CD4-positive, alpha-beta T cell (primary cell): ENCODE measurements at places on chromosomes 2 and 18.

DNA sequence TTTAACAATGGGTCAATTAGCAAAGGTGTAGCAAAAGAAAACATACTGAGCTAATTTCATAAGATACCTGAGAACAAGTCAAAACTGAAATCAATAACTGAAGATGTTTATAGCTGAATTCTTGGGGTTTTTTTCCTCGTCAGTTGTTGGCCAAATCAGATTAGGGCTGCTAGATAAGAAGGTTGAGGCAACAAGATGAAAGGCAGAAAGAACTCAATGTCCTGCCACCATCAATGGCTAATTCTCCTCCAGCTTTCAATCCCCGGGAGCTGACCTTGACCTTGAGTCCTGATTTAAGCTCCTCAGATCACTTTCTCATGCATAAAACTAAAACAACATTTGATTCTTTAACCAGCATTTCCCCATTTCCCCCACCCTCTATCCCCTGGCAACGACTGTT is 61.8 kb downstream of the MREG start:
- DNase-seq, result no peak

DNA sequence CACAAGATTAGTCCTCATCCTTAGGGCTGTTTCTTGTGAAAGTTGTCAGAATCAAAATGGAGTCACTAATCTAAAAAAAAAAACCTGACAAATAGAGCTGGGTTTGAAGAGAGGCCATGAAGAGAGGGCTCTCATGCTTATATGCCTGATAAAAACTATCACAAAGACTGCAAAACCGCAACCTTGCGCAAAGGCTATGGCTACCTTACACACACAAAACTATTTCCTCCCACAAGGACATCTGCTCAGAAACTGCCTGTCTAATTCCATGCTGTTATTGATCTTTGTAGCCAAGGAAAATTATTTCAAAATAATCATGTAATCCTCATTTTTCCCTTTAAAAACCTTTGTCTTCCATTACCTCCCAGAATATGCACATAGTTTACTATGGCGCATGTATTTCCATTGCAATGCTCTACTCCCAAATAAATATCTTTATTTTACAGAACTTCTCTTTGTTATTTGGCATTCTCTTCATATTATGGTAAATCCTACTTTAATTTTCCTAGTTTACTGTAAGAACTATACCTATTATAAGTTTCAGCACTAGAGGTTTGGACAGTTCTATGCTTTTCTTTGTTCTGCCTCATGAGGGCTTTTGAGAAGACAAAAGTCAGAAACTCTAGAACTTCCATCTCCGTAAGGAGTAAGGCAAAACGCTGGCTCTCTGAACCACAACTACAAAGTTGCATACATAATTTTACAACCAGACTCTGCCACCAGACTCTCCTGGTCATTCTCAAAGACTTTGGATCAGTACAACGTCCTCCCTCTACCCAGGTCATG is 9.6 kb upstream of the DPYSL5 start:
- no peak for DNase-seq

DNA sequence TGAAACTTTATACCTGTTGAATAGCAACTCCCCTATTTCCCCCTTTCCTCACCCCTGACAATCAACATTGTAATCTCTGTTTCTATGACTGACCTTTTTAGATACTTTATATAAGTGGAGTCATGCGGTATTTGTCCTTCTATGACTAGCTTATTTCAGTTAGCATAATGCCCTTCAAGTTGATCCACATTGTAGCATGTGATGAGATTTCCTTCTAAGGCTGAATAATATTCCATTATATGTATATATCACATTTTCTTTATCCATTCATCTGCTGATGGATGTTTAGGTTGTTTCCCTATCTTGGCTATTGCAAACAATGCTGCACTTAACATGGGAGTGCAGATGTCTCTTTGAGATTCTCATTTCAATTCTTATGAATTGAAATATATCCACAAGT is 9.5 kb downstream of the FASTKD2 start:
- DNase-seq, result no peak

DNA sequence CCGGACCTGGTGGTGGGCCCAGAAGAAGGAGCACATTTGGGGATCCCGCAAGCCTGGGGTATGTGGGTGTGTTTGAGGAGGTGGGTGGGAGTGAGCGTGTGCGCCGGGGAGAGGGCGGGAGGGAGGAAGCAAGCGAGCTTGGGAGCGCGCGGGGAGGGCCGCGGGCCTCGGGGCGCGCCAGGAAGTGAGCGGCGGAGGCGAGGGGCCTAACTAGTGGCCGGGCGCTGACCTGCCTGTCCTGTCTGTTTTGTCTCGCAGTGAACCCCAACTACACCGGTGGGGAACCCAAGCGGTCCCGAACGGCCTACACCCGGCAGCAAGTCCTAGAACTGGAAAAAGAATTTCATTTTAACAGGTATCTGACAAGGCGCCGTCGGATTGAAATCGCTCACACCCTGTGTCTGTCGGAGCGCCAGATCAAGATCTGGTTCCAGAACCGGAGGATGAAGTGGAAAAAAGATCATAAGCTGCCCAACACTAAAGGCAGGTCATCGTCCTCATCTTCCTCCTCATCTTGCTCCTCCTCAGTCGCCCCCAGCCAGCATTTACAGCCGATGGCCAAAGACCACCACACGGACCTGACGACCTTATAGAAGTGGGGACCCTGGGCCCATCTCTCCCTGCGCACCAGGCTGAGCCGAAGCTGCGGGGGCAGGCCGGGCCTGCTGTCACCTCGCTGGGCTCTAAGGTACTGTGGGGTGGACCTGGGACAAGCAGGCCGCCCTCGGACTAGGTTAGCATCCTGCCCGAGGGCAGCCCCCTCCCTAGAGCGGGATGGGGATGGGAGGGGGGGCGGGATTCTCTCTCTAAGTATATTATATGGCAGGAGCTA is 1.2 kb downstream of the HOXD4 start:
- DNase-seq, result no peak

DNA sequence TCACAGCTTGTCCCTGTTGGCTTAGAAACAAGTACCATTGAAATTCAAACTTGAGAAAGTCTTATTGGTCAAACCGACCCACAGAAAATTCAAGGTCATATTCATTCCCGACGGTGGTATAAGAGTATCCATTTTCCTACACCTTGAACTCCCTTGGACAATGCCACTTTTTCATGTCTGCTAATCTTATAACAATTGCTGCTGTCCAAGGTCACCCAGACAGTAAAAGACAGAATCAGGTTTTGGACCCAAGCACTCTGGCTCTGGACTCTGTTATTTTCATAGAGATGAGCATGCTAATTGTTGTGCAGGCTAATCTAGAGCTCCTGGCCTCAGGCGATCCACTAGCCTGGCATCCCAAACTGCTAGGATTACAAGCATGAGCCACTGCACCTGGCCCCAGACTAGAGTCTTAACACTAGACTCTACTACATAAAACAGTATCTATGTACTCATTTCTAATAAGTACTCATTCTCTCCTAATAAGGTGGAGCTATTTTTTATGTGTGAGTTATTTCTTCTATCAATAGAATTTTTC is 57.8 kb downstream of the C2orf76 start:
- DNase-seq, result no peak

DNA sequence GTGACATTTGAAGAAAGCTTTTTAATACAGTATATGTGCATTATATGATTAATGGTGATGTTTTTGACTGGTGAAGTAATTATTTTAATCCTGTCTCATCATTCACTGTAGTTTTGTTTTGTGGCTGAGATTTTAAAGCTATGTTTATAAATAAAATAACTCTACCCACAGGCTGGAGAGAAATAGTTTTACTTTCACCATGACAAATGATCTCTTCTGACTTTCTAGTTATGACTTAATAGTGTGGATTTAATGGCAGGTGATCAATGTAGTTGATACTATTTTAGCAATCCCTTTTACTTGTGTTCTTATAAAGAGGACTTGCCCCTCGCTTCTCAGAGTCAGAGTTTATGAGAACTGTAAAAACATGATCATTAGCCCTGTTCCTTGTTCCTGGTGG is 289.5 kb upstream of the SIX3 start:
- no peak for DNase-seq

GRCh38 chr2:31337197-31337596 is 77.3 kb downstream of the XDH start:
- DNase-seq, result no peak

DNA sequence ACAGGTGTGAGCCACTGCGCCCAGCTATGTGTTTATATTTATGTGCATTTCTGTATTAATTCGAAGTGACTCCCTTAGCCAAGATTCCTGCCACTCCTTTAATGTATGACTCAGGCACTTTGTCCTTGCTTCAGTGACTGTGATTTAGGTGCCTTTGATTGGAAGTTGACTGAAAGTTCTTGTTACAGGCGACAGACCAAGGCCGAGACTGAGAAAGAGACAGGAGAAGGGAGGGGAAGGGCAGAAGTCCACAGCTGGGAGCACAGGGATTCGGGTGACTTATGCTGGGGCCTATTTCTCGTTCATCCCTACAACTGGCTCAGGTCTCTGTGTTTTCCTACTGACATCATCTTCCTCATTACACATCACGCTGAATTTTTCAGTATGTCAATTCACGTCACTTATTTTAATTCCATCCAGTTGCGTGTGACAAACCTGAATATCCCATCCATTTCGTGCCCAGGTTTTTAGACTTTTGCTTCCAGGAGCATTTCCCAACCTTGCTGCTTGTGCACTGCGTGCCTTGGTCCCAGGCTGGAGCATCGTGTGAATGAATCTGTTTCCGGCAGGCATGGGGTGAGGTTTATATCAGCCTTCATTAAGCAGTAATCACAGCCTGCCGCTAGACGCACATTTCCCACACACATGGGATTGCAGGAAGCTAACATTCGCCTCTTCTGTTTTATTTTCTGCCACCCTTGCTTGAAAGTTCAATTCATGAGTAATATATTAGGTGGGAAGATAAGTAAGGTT is 42.4 kb downstream of the TMEM18 start:
- no peak for DNase-seq

DNA sequence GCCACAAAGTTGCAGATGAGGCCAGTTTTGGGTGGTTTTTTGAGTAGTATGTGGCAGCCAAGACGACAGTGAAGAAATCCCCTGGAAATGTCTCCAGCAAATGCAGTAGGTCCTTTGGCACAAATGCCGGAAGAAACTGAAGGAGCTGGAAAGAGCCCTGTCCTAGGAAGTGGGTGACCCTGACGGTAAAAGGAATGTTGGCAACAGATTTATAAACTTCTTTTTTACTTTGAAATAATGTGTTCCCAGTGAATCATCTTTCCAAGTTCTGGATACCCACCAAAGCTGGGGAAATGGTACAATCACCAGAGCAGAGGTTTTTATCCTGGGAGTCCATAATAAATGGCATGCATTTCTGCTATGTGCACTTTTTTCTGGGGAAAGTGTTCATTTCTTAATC is 112.9 kb downstream of the CSRNP3 start:
- DNase-seq, result no peak

DNA sequence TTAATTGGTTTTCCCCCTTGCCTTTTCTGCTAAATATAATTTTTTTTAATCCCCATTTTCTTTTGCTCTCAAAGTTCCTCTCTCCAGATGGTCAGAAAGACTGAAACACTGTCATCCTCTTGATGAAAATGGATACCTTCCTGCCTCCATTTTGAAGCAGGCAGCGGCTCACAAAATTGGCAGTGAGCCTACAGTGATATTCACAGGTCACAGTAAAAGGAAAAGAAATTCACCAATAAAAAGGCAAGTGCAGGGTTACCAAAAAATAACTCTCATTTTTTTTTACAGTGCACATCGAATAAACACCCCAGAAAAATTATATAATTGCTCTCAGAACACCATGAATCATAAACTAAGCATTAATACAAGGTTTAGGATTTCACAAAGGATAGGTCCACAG is 307.5 kb downstream of the TCF4 start:
- DNase-seq, result no peak

- DNase-seq, result peak; percentile 21
Measured at GRCh38 chr2:10042301-10043161, 819 bp upstream of the KLF11 start.

GRCh38 chr18:49743117-49743567 is 70.2 kb downstream of the ACAA2 start:
- no peak for DNase-seq

DNA sequence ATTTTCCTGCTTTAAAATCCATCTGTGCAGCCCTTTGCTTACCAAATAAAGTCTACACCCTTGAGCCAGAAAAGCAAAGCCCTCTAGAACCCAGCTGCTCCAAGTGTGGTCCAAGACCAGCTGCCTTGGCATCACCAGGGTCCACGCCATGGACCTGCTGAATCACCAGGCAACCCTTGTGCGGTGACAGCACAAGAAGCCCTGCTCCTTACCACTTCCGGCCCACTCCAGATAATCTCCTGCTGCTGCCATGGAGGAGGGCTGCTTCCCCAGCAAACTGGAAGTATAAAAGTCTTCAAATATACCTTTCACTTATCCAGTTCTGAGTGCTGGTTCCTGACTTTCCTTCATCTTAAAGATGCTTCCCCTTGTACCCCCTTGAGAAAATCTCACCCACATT is 106.0 kb upstream of the PKDCC start:
- no peak for DNase-seq

- no peak for DNase-seq
Measured at GRCh38 chr2:231769170-231770136, 11.6 kb downstream of the PDE6D start.

- DNase-seq, result no peak
Measured at GRCh38 chr18:70074116-70074515, 126.4 kb upstream of the CD226 start.

GRCh38 chr2:75641587-75641986 is 5.0 kb upstream of the MRPL19 start:
- no peak for DNase-seq

GRCh38 chr18:23283916-23284430 is 148.7 kb downstream of the CABLES1 start:
- DNase-seq, result no peak

GRCh38 chr2:237030382-237030781 is 55.3 kb upstream of the COPS8 start:
- DNase-seq, result no peak

GRCh38 chr2:98308068-98308467 is 38.2 kb upstream of the CNGA3 start:
- no peak for DNase-seq

DNA sequence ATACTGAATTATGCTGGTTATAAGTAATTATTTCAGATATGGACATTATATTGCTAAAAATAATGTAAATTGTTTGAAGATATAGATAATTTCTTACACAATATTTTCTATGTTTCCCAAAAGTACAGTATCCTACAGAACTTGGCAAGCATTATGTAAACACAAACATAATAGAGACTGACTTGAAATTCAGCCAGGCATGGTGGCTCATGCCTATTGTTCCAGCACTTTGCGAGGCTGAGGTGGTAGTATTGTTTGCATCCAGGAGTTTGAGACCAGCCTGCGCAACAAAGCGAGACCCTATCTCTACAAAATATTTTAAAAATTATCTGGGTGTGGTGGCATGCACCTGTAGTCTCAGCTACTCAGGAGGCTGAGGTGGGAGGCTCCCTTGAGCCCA is 1300.5 kb upstream of the DDX18 start:
- DNase-seq, result no peak

DNA sequence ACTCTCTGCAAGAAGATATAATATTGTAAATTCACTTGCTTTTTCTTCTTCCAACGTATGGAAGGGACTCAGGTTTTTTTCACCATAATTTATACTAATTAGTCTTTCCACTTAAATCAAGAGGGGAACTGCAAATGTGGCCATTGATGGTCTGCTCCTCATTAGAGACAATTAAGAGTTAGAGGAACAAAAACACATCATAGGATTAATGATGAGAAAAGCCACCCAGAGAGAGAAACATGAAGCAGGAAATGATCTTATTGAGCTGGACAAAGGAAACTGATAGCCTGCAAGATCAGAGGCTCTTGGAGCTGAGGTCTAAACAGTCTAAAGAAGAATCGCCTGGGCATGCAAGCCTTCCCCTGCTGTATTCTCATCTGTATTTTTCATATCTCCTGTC is 151.2 kb upstream of the NRP2 start:
- DNase-seq, result no peak

GRCh38 chr18:61198486-61198885 is 134.7 kb upstream of the CDH20 start:
- DNase-seq, result no peak
